ENCODE measurements at places on chromosomes 1 and 21.
A peak's percentile ranks its signal among the peaks of the same experiment; 100 is the strongest.

- no peak for DNase-seq
These were observed 53.2 kb upstream of the MRPS6 start for GRCh38 chr21:34020005-34020847.

DNA sequence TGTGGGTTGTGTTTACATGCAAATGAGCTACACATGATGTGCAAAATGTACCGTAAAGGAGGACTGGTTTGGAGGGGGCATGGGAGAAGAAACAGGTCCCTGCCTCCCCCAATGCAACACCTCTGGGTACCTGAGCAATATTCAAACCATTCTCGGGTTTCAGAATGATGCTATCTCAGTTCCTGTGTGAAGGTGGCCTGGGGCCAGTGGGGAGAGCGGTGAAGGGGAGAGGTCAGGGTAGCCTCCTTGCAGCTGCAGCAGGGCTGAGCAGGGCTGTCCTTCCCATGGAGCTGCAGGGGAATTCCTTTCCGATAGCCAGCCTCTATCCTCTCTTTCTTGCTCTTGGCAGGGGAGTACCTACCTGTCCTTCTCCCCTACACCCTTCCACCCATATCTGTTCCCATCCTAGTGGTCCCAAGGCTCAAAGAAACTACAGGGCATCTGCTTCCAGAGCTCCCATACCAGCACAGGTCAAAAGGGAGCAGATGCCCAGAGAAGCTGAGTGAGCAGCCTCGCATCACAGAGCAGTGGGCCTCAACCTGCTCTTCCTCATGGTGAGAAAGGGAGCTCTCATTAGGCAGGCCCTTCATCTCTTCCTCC is 11.9 kb downstream of the MEF2D start:
- peak; percentile 56 for DNase-seq

- DNase-seq, result no peak
These were observed 507.2 kb upstream of the PBX1 start for GRCh38 chr1:164051782-164052181.

- DNase-seq, result no peak
These were observed 51.2 kb upstream of the ADAM30 start for GRCh38 chr1:119947468-119947867.

GRCh38 chr1:36160949-36161485 is 5.1 kb downstream of the MAP7D1 start:
- peak; percentile 85 for DNase-seq

DNA sequence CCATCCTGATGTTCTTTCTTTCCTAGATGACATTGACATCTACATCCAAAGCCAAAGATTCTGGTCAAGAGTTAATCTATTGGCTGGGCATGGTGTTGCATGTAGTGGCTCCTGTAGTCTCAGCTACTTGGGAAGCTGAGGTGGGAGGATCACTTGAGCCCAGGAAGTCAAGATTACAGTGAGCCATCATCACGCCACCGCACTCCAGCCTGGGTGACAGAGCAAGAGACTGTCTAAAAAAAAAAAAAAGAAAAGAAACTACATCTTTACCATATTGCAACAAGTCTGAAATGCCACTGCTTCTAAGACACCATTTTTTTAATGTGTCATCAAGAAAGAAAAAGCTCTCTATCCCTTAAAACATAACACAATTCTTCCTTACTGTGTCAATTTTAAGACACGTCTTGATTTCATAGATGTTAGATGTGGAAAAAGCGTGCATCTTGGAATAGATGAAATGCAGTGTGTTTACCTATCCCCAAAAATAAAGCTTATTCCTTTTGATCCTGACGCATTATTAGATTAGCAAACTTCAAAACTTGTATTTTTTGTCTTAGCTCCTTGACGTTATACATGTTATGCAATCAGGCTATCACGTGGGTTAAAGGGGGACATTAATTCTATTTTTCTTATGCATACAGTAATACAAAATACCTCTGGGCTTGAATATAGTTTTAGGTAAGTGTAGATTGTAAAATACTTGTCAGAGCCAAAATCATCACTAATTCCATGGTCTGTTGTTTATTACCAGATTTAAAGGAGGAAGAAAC is 46.3 kb downstream of the ELAPOR1 start:
- DNase-seq, result no peak

- no peak for DNase-seq
These were observed 3.1 kb downstream of the CTXND2 start for GRCh38 chr1:150890033-150890416.

DNA sequence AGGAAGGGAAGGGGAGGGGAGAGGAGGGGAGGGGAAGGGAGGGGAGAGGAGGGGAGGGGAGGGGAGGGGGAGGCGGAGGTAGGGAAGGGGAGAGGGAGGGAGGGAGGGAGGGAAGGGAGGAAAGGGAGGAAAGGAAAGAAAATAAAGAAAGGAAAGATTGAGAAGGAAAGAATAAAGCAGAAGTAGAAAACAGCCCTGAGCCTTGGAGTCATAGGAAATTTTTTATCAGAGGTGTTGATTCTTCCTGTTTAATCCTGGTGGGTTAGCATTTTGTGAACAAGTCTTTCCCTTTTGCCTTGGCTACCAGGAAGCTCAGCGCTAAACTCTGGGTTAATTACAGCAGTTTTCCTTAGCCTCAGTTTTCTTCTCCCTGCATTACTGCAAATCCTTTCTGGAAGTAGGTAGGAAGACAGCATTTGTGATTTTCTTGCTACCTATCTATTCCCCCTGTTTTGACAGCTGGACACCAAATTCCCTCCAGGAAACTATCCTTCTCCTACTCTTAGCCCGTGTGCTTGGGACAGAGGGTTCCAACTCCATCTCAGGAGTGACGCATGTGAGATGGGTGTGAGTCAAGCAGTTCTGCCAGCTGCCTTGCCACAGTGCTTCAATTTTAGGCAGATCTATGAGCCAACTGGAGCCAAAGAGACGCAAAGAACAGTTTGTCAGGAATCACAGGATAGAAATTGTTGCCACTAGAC is 26.9 kb downstream of the TOMM20 start:
- DNase-seq, result no peak

DNA sequence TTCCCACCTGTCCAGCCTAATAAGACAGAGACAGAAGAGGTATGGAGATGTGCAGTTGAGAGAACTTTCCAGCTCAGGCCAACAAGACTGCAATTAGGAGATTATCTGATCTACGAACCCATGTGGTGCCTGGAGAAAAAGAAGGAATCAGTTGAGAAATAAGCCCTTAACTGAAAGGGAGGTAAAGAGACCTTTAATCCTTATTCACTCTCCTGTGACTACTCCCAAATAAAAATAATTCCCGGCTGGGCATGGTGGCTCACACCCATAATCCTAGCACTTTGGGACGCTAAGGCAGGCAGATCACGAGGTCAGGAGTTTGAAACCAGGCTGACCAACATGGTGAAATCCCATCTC is 31.9 kb upstream of the SARS1 start:
- DNase-seq, result no peak

GRCh38 chr1:145997016-145997717 is 788 bp upstream of the TXNIP start:
- DNase-seq, result peak; percentile 61

DNA sequence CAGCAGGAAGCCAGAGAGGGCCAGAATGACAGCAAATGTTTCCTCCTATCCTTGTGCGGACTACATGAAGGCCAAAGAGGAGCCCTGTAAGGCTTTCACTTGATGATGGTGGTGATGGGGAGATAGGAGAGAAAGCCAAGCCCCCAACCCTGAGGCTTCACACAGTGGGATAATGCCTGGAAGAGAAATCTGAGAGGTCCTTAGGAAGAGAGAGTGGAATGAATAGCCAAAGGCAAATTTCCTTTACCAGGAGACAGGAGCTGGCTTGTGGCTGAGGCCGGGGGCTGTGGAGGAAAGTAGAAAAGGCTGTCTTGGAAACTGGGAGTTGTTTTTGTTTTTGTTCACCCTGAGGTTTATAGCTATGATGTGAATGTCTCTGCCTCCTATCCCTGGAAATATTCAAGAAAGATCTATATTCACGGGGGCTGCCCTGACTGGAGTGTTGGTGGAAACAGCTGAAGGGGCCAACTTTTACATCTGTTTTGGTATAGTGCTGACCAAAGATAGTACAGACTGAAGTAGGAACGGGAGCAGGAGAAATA is 13.0 kb upstream of the RNF19B start:
- DNase-seq, result no peak

DNA sequence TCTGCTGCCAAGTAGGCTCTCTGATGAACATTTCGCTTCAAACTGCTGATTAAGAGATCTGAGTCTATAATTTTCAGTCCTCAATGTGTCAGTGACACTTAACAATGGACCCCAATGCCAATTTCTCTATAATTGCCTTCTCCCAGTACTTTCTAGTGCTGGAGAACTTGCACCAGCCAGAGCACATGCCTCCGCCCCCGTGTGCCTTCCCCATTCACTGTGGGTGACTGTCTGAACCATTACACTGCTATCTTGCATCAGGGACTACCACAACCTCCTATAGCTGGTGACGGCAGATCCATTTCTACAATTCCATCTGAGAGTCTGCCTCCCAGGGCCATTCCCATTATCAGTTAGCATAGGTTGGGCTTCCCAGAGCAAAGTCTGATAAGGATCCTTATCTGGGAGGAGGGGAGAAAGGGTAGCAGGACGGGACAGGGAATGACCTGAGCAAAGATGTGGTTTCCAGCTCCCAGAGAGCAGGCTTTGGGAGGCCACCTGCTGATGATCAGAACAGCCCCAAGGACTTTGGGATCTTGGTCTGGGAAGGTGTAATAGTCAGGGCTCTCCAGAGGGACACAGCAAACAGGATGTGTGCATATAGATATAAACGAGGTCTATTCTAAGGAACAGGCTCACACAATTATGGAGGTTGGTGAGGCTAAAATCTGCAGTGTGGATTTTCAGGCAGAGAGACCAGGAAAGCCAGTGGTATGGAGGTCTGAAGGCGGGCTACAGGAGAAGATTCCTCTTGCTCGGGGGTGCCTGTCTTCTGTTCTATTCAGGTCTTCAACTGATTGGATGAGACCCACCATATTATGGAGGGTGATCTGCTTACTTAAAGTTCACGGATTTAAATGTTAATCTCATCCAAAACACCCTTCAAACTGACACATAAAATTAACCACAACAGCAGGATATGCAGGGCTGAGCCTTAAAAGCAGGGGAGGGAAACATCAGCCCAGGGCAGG is 238.2 kb downstream of the PTPRU start:
- DNase-seq, result no peak

DNA sequence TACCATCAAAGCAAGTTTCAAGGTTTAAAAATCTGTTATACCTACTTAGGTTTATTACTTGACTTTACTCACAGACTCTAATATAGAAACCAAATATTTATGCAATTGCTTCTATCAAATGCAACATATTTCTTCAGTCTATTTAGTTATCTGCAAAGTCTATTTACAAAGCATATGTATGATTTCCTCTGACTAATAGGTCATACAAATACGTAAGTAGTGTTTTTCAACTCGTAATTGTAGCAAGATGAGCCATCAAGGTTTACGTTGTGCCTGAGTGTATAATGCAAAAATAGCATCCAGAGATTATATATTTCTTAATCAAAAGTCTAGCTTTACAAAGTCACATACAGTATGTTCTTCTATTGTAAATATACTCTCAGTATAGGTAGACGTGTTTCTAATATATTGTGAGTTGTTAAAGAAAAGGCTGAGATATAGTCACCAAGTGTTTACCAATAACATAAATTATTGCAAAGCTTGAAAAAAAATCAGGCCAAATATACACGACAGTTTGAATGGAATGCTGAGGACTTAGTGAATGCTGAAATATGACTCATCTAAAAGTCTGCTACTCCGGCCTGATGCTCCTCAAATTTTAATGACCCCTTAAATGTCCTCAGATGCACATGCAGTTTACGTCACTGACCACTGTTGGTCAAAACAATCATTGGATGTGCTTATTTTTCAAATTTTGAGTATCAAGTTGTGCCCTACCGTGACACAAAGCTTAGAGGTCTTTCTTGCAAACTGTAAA is 48.4 kb downstream of the ADAMTS5 start:
- no peak for DNase-seq

- DNase-seq, result peak; percentile 49
These were observed 19.5 kb downstream of the STK40 start for GRCh38 chr1:36366091-36366661.

DNA sequence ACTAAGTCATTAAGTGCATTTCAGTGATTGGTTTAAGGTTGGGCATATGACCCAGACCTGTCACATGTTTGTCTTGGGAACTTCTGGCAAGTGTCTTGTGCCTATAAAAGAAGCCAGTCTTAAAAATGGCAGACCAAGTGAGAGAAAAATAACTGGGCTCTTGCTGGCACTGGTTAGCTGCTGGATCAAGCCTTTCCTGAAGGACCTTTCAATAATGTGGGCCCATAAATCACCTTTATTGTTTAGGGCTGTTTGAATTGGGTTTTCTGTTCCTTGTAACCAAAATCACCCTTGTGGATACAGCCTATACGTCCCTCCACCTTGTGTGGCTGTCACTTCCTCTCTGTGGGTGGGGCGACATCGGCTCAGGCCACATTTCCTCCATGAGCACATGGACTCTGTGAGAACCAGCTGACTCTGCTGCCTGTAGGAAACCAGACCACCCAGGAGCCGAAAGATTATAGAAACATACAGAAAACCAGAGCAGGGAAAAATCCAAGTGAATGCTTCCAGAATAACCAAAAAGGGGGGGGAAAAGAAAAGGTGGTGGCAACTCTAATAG is 25.6 kb upstream of the WNT4 start:
- no peak for DNase-seq

DNA sequence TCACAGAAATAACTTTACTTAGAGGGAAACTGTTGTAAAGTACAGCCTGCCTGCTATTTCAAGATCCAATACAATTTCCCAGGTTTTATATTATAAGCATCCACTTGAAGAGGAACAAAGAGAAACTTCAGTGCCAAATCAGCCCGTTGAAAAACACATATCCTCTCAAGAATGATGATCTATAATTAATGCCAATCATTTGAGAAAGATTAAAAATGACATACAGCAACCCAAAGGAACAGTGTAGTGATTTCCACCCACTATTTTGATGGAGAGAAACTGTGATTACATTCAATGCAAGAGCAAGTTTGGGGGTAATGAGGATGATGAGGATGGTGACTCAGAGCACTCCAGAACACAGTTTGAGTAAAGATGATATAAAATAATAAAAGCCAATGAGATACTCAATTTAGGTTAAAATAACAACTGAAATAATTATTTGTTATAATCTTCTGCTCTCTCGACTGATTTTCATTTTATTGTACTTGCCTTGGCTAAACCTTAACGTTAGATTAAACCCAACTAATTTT is 715.5 kb downstream of the NCAM2 start:
- DNase-seq, result no peak

DNA sequence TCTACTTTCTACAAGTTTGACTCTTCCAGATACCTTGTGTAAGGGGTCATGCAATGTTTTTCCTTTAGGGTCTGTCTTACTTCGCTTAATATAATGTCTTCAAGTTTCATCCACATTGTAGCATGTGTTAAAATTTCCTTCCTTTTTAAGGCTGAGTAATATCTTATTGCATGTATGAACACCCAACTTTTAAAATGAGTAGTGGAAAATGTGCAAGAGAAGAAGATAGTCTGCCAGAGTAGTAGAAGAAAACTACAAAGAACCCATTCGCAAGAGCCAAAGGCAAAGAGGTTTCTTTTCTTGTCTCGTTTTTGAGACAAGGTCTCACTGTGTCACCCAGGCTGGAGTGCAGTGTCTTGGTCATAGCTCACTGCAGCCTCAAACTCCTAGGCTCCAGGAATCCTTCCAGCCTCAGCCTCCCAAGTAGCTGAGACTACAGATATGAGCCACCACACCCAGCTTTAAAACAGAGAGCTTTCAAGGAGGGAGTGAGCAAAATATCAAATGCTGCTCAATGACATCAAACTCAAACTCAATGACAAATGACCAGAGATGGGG is 9.4 kb downstream of the IL23R start:
- DNase-seq, result peak; percentile 45

- DNase-seq, result no peak
These were observed 20.2 kb downstream of the C1orf115 start for GRCh38 chr1:220710333-220710732.
